ENCODE measurements at places on chromosomes 11 and 22.

GRCh38 chr11:73139476-73140198, 2.5 kb downstream of the FCHSD2 start:
- no peak for DNase-seq

GRCh38 chr22:25419247-25420113, 145.0 kb upstream of the GRK3 start:
- DNase-seq = no peak

DNA sequence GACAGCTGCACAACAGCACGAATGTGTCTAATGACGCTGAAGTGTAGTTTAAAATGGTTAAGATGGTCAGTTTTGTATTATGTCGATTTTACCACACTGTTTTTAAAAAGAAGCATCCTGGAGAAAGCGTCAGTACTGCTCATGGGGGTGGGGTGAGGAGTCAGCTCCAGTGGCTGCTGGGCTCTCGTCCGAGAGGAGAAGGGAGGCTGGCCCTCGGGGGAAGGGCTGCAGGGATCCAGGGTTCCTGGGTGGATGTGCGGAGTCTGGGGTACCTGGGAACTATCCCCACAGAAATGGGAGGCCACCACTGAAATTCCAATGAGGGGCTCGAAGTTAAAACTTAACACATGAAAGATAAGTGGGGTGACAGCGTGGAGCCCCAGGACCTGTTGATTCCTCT, 11.9 kb downstream of the C11orf21 start:
- DNase-seq = no peak

DNA sequence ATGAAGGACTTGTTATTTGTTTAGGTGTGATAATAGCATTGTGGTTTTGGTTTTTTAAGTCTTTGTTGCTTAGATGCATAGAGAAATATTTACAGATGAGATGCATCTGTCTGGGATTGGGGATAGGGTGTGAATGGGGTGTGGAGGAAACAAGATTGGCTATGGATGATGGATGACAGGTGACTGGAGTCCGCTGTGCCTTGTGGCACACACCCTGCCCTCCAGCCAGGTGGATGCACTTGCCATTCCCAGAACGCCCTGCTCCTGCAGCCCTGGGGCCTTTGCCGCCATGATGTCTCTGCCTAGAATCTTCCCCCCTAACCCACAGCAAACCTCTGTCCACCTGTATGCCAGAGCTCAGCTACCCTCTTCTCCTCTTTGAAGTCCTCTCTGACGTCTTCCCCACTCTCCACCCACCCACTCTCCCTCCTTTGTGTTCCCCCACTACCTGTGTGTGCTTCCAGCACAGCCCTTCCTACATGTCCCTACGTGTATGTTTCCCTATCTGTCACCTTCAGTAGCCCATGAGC, 54.7 kb downstream of the WNT11 start:
- no peak for DNase-seq

DNA sequence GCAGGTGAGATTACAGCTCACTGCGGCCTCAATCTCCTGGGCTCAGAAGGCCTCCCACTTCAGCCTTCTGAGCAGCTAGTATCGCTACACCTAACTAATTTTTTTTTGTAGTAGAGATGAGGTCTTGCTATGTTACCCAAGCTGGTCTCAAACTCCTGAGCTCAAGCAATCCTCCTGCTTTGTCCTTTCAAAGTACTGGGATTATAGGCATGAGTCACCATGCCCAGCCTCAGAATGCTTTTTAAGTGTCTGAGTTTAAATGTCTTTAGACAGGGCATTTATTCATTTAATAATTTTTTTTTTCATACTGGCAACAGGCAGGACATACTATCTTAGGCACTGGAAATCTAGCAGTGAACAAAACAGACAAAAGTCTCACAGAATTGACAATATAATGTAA, 27.7 kb downstream of the LRP4 start:
- peak; percentile 11 for DNase-seq

DNA sequence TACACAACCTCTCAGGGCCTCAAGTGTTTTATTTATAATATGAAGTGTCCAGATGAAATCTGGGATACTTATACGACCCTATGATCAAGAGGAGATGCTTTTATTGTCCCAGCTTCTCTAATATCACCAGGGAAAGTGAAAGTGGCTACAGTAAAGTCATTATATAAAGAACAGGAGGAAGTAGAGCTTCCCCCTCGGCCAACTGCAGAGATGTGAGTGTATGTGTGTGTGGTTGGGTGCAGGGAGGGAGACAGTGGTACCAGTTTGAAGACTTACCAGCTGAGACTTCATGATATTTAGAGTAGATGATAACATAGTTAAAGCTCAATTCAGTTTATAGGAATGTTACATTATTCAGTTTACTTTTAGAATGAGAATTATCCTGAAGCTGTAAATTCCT, 373.6 kb upstream of the DDI1 start:
- no peak for DNase-seq

DNA sequence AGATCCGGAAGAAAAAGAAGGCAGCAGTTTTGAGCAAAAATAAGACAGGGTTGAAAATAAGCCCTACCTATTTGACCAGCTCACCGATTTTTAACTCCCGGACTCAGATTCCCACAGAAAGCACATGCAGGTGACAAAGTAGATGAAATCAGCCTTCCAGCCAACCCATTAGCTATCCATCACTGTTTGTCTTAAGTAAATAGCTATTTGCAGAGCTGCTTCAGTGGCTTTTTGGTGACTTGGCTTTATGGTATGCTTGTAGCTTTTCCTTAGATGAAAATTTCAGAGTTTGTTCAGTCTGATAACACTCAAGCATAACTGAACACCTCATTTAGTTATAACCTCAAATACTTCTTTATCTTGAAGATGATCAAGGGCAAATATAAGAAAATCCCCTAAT, 192.6 kb downstream of the HIPK3 start:
- DNase-seq = no peak

- peak; percentile 97 for DNase-seq
These were observed 7.2 kb downstream of the AHNAK start for GRCh38 chr11:62539238-62539925.

- DNase-seq = no peak
These were observed 1.3 kb upstream of the ZDHHC8 start for GRCh38 chr22:20130319-20130718.

- no peak for DNase-seq
These were observed 5.4 kb downstream of the CRY2 start for GRCh38 chr11:45852712-45853101.

DNA sequence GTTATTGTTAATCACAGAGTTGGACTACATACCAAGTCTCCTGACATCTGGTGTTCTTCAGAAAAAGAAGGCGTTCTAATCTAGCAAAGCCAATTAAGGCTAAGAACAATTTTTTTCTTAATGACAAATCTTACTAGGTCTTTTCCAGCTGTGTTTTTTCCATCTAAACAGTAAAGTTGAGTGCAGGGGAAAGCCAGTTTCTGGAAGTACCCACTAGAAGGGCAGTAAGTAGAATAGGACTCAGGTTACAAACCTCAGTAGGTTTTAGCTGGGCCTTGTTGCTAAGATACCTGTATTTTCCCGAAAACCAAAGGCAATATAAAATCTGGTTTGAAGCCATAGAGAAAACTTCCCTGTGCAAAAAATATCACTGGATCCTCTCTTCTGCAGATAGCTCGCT, 351.9 kb downstream of the ETS1 start:
- no peak for DNase-seq

- no peak for DNase-seq
These were observed 18.1 kb upstream of the RELT start for GRCh38 chr11:73358071-73358470.

DNA sequence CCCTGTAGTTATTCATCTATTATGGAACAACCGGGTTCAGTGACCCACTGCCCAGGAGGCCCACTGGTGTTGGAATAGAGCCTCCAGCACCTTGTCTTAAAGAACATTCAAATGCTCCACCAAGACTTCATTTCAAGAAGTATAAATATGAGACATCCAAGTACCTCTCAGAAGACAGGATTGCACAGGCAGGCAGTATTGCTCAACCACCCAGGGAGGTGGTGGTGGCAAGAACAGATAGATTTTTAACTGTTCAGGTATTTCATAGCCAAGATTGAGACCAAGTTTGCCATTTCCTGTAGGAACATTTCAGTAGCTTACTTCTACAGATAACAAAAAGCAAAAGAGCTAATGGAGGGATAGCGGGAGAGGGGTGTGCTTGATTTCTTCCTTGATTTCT, 78.7 kb downstream of the COMMD9 start:
- no peak for DNase-seq

DNA sequence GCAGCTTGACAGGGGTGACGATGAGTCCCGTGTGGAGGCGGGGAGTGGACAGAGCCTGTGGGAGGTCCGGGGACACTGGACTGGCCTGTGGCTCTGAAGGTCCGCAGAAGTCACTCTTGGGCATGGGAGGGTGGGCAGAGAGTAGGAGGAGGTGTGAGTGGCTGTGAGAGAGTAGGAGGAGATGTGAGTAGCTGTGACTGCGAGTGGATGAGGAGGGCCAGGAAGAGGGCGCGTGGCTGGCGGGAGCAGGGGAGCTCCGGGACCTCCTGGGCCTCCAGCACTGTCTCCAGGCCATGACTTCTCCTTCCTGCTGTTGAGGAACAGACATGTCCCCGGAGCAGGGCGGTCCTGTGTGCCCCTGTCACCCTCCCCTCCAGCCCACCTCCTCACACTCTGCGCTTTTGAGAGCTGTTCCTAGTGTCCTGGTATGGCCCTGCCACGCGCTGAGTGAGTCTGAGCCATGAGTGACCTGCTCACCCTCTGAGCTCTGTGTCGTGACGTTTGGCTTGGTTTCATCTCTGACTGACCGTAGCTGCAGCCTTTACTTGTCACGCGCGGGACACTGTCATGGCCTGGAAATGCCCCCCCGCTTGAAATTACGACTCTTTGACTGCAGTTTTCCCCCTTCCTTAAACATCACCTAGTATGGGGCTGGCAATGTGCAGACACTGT, 391.5 kb downstream of the TBC1D22A start:
- DNase-seq = no peak

GRCh38 chr22:31585161-31585859, 76.7 kb downstream of the PISD start:
- no peak for DNase-seq

GRCh38 chr11:130510407-130511006, 62.1 kb downstream of the ADAMTS15 start:
- DNase-seq = no peak

GRCh38 chr11:56314844-56315243, at the start of gene OR8K3:
OR8K3 (plus strand) TSS chr11:56315144; CDS start chr11:56318307, 3,163 bp downstream.
- DNase-seq = no peak

GRCh38 chr11:130076778-130077481, 7.2 kb downstream of the APLP2 start:
- DNase-seq = no peak

GRCh38 chr11:294780-295179, 4.5 kb downstream of the IFITM5 start:
- no peak for DNase-seq

DNA sequence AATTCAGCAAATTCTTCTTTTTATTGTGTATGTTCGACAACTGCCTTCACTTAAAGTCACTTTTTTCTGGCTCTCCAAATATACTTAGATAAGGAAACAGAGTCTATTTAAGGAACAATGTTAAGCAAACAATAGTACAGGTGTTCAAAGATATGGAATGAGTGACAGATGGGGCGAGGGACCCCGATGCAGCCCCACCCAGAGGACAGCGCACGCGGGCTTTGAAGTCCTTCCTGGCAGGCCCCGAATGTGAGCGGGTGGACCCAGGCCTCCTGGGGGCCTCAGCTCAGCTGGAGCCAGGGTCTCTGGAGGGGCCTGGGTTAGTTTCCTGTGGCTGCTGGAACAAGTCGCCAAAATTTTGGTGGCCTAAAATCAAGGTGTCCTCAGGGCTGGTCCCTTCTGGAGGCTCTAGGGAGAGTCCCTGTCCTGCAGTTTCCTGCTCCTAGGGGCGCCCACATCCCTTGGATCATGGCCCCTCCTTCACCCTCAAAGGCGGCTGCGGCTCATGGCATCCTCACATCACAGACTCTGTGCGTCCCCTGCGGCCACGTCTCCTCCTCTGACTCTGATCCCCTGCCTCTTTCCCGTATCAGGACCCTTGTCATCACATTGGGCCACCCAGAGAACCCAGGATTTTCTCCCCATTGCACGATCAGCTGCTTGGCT, 40.6 kb upstream of the KCNQ1OT1 start:
- no peak for DNase-seq

- DNase-seq = peak; percentile 62
These were observed 182.8 kb upstream of the SYN3 start for GRCh38 chr22:33240888-33241475.

DNA sequence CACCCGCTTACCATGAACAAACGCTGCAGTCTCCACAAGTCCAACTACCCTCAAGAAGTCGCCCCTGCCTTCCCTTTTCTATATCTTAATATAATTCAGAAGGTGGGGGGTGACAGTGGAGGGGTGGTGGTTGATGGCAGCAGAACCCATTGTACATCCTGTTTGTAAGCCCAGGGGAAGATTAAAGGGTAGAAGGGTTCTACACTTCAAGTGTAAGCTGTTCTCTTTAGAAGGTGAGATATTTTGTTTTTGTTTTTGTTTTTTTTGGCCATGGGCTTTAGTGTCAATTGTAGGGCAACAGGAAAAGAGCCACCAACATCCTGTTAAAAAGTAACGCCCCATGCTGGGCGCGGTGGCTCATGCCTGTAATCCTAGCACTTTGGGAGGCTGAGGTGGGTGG, 34.9 kb upstream of the RRAS2 start:
- no peak for DNase-seq
